ENCODE measurements at places on chromosomes 5 and 9.

DNA sequence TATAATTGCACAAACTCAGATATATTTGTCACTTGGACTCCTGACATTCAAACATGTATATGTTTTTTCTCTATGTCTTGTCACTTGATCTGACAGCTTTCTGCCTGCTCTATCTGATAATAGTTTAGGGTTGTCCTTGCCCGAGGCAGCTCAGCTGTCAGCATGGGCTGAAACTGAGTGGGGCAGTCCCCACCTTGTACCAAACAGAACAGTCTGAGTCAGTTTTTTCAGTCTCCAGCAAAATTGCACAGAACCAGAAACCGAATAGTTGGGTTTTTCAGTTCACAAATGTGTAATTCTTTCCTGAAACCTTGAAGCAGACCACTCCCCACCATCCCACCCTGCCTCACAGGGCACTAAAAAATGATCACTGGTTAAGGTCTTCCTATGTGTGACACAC, 9.5 kb upstream of the HAND1 start:
- no peak for DNase-seq

DNA sequence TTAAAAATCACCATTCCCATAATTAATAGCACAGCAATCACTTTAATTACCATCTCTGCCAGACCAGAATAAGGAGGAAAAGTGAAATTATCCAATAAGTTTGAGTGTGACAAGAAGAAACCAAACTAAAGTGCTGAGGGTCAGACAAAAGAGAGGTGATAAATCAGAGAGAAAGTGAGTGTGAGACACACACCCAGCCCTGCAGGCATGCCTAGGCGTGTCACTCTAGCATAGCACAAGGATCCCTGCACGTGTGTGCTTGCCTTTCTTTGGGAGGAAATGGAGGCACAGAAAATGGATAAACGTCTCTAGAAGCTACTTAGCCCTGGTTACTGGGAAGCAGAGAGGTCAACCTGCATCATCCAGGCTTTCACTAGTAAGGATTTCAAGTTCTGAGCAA, 56.2 kb downstream of the SEMA6A start:
- no peak for DNase-seq

- no peak for DNase-seq
Measured at GRCh38 chr5:134110382-134110781, 4.1 kb upstream of the TCF7 start.

DNA sequence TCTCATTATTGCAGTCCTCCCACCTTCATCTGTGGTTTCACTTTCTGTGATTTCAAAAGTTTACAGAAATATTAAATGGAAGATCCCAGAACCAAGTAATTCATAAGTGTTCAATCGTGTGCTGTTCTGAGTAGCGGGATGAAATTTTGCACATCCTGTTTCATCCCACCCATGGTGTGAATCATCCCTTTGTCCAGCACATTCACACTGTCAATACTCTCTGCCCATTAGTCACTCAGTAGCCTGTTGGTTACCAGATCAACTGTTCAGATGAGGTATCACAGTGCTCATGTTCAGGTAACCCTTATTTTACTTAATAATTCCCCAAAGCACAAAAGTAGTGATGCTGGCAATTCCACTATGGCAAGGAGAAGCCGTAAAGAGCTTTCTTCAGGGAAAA, 26.8 kb downstream of the FAM81B start:
- no peak for DNase-seq

DNA sequence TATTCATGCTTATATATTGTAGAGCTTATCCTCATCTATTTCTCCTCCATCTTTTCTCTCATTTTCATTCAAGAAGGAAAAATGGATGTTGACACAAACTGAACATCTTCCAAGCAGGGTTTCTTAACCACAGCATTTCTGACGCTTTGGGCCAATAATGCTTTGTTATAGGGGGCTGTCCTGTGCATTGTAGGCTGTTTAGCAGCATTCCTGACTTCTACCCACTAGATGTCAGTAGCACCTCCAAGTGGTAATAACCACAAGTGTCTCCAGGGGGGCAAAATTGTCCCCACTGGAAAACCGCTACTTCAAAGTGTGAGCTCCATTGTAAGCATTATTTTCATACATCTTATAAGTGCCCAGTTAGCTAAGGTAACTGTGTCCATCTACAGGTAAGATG, 2.6 kb upstream of the TXNDC8 start:
- no peak for DNase-seq

DNA sequence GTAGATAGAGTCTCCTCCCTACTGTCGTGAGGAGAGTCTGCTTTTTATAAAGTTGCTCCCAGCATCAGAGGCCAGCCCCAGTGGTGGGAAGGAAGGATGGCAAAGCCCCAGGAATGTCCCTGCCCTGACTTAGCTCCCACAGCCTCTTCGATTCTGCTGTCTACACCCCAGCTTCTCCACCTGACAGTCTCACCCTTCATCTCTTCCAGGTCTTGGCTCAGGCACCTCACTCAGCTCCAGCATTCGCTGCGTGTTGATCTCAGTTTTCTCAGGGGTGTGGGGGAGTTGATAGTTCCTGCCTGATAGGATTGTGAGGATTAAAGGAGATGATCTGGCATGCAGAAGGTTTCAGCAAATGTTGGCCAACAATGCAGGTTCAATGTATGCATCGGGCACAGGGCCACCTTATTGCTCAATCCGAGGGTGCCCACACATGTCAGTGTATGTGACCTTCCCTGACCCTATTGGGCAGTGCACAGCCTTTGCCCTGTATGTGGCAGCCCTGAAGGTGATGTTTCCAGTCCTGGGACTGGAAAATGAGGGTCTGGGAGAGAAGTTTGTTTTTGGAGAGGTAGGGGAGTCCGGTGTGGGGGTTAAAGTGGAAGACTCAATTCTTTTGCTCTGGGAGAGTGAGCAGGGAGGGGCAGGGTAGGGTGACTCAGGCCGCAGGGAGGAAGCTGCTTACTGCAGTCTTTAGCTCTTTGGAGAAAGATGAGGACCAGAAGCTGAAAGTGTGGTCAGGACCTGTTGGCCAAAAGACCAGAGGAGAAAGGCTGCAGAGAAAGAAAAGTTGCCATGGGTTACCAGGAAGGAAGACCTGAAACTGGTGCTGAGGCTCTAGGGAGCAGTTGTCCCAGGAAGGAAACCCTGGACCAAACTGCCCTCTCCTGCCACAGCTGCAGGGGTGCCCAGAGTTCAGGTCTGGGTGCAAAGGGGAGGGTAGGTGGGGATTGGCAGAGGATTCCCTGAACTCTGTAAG, 153.2 kb downstream of the MACROH2A1 start:
- DNase-seq = no peak

GRCh38 chr5:16564248-16564867, 52.4 kb downstream of the RETREG1 start:
- no peak for DNase-seq

DNA sequence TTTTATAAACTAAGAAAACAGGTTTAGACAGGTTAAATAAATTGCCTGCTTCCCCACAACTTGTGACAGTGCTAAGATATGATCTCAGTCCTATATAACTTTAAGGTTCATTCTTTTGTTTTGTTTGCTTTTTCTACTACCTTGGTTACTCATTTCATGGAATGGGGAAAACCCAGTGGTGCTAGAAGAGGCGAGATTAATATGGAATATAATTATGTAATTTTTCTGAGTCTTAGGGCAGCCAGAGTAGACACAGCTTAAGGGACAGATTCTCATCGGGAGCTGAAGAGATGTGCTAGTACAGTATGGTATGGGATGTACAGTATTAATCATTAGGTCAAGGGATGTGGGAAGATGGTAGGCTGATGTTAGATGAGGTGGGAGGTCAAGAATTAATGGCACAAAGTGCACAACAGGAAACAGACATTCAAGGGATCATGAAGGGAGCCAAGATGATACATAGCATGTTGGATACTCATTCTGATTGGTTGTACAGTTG, 6.2 kb downstream of the TRIM32 start:
- no peak for DNase-seq

- no peak for DNase-seq
Measured at GRCh38 chr5:14178671-14179211, 35.6 kb downstream of the TRIO start.

- no peak for DNase-seq
Measured at GRCh38 chr9:89477384-89477783, 20.5 kb downstream of the SEMA4D start.

DNA sequence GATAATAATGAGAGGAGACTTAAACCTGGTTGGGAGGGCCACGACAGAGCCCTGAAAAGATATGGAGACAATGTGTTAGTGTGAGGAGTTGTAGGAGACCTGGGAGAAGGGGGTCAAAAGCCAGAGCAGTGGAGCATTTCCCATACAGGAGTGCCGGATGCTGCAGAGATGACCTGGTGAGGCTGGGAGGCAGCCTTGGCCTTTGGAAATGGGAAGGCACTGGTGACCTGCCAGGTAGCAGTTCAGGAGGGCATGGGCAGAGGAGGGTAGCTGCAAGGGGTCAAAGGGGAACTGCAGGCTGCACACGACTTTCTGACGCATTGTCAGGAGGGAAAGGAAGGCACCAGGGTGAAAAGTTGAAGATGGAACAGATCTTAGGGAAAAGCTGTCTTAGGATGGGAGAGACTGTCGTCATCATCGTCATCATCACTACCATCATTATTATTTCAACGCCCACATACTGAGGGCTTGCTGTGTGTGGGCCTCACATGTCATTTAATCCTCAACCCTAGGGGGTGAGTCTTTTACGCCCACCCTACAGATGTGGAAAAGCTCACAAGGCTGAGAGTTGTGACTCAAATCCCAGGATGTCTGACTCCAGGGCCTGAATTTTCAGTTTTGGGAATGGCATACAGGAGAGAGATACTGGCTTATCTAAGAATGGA, 13.3 kb downstream of the ARAP3 start:
- DNase-seq = no peak

GRCh38 chr9:107284636-107285035, 1.6 kb downstream of the RAD23B start:
- DNase-seq = no peak

- no peak for DNase-seq
Measured at GRCh38 chr5:172093965-172094364, 87.5 kb upstream of the FBXW11 start.

GRCh38 chr5:158978061-158978460, 121.7 kb downstream of the EBF1 start:
- DNase-seq = no peak

GRCh38 chr9:90447773-90448172, 194.9 kb downstream of the DIRAS2 start:
- DNase-seq = no peak

DNA sequence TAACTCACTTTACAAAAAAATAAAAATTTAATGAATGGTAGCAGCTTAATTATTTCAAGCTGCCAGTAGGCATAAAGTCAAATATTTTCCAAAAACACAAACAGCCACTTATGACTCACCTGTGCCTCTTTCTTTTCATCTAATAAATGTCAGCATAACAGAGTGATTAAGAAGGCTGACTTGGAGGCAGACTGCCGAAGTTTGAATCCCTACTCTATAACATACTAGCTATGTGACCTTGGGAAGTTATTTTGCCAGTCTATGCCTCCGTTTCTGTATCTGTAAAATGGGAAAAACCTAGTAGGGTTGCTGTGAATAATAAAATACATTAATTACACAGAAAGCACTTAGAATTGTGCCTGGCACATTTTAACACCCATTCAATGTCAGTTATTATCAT, 33.8 kb downstream of the FANCC start:
- DNase-seq = no peak

- DNase-seq = no peak
Measured at GRCh38 chr9:124884376-124884775, 22.4 kb downstream of the ARPC5L start.

- no peak for DNase-seq
Measured at GRCh38 chr5:163914910-163915309, 409.5 kb downstream of the MAT2B start.

DNA sequence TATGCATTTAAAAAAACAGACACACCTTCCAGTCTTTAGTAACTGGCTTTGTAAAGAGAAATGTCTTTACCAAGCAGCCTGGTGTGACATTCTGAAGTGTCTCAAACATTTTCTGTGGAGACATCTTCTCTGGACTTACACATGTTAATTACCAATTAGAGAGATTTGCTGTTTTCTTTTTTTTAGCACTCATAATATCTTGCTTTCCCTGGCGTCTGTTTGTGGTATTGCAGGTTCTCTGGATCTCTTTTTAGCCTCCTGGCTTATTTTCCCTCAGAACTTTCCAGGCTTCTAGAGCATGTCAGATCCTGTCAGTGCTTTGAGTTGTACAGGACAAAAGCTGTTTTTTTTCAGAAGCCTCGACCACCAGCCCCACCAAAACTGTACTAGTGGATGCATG, 92.5 kb downstream of the MSX2 start:
- no peak for DNase-seq

DNA sequence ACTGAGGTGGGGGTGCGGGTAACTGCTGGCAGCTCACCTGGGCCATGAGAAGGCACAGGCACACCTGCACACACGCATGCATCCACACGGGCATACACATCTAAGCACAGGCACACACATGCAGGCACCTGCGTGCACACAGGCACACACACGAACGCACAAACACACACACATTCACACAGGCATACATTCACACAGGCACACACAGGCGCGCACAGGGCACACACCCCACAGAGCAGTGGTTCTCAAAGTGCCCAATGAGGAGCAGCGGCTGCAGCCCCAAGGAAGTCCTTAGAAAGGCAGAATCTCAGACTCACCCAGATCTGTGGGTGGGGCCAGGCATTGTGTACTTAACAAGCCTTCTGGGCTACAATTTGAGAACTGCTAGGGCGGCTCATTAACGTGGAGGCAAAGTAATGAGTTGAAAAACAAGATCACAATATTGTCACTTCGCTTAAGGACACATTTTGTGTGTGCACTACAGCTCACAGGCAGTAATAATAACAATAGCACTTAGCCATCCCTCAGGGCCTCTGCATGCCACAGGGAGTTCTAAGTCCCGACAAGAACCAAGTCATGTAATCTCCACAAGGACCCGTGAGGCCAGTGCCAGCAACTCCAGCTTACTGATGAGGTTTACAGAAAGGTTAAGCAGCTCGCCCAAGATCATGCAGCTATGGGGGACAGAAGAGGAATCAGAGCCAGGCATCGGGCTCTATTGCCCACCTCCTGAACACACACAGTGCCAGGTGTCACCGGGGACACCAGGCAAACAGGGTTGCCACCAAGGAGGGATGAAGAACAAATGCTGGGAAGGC, 91.6 kb downstream of the ROR2 start:
- no peak for DNase-seq

DNA sequence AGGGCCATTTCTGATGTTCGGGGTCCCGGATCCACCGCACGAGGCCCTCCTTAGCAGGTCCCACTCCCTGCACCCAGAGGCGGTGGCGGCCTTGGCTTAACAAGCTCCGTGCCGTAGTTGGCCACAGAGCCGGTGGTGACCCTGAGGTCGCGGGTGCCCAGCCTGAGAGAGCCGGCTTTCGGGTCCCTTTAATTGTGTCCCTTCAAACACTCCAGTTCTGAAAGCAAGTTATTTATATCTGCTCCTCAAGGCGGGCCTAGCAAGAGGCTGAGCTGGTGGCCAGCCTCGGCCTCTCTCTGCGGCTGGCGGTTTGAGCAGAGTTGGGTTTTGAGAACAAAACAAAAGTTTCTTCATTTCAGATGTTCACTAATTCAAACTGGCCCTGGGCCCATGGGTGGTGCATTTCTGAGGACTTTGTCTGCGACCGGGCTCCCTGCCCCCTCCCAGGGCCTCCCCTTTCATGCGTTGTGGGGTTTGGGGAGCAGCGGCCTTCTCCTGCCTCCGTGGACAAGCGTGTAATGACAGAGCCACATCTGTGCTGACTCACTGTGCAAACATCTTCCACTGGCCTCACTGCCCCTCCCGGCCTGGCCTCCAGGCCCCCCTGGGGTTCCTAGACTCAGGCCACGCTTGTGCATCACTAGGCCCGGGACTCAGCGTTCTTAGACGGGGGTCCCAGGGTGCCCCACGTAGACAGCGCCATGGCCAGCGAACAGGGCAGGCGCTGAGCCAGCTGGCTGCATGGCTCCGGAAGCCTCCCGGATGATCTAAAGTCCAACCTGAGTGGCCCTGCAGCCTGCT, 49.4 kb upstream of the COL5A1 start:
- no peak for DNase-seq

All from CD4-positive, alpha-beta T cell treated with Interleukin-10 for 1 hour (primary cell).